ENCODE measurements at places on chromosomes 4 and X.

DNA sequence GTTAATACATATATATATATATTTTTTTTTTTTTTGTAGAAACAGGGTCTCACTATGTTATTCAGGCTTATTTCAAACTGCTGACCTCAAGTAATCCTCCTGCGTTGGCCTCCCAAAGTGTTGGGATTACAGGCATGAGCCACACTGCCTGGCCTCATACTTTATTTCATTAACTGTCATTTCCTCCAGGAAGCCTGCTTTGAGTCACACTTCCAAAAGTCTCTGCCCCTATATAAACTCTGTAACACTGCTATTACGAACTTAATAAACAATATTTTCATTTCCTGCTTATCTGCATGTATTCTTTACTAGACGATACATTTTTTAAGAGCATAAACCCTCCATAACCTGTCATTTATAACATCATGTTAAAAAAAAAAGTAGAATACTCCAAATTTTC lies 167.2 kb downstream of the WDFY3 start:
- peak; percentile 13 for DNase-seq

DNA sequence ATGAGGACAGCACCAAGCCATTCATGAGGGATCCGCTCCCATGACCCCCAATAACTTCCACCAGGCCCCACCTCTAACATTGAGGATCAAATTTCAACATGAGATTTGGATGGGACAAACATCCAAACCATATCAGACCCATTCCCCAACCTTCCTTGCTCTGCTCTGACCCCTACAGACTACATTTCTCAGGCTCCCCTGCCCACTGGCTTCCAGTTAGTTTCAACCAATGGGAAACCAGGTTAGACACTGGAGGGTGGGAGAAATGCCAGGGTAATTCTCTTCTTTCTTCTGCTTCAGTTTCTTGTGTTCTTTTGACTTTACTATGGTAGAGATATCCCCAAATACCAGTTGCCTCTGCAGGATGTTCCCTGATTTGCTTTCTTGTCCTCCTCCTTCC lies 125.7 kb downstream of the CLCN4 start:
- DNase-seq, result no peak

GRCh38 chrX:148928811-148929210 lies 428.4 kb downstream of the AFF2 start:
- peak; percentile 75 for DNase-seq

- no peak for DNase-seq
Observed at GRCh38 chr4:76278583-76278982, 27.1 kb downstream of the FAM47E start.

DNA sequence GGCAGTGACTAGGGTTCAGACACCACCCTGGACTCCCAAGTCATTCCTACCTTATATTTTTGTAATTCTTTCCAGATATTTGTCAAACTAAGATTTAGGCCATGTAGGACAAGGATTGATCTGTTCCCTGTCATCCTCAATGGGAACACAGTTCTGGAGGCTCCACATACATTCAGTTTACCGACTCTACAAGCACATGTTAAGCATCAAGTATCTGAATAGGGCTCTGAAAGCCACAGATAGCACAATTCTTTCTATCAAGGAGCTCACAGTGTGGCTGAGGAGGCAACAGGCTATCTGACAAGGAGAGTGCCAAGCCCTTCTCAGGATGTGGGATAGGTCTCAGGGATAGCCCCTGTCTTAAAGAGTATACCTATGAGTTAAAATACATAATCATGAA lies 37.0 kb upstream of the CXCL8 start:
- DNase-seq, result no peak

DNA sequence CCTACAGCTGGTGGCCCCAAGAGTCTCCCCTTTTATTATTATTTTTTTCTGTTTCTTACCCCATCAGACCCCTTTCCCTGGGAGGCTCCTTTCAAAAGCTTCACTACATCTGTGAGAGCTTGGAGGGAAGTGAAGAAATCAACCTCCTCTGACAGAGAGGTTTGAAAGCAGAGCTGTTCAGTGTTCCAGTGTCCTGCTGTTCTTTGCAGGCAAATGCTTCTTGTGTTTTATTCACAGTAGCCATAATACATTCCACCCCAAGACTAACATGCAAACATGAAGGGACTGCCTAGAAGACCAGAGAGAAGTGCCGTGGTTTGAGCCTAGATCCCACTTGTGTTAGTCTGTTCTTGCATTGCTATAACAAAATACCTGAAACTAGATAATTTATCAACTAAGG lies 192.1 kb downstream of the PTTG2 start:
- no peak for DNase-seq

GRCh38 chr4:2288051-2288541 lies 26.2 kb upstream of the MXD4 start:
- DNase-seq, result no peak

GRCh38 chr4:7812231-7812857 lies 127.3 kb downstream of the AFAP1 start:
- no peak for DNase-seq

DNA sequence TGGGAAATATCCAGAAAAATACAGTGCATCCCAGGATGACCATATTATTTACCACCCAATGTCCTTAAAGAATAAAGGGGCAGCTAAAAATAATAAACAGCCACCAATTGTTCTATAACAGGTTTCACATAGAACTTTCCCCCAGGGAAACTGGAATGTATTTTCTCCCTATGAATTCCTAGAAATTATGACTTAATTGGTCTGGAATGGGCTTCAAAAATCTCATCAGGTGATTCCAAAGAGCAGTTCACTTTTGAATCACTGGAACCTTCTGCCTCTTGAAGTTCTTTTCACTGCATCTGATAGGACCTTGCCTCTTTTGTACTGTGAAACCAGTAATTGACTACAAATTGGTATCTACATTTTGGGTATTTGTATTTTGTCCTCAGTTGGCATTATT lies 119.3 kb downstream of the ZNF330 start:
- peak; percentile 24 for DNase-seq

GRCh38 chr4:121049072-121049599 lies 23.2 kb downstream of the NDNF start:
- no peak for DNase-seq

GRCh38 chr4:24529555-24529954 lies 54.8 kb downstream of the DHX15 start:
- DNase-seq, result no peak

DNA sequence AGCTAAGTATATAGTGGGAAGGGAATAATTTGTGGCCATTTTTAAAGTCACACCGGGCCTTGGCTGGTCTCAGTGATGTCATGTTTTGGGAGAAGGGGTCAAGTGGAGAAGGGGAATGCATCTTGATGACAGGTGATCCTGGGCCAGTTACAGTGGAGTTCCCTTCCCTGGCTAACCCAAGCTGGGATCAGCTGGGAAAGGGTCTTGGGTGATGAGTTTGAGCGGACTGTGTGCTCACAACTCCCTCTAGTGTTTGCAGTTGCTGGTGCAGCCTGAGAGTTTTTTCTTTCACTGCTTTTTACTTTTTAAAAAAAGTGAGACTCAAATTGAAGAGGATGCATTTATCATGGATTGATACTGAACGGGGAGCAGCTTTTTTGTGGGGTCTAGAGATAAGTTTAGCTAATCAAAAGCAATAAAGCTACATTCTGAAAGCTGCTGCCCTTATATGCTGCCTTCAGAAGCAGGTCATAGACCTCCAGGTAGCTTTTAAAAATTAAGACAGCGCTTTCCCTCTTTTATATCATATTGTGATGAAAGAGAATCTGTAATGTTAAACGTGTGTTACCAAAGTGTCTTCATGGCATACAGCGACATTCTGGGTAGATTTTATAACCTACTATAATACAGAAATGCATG lies 164.7 kb downstream of the DCLK2 start:
- DNase-seq, result peak; percentile 49

GRCh38 chrX:20060961-20061748 lies 55.6 kb downstream of the MAP7D2 start:
- DNase-seq, result no peak

- DNase-seq, result peak; percentile 1
Observed at GRCh38 chr4:163251204-163251603, 81.2 kb downstream of the NPY1R start.

GRCh38 chrX:68048774-68049173 lies 384.5 kb downstream of the OPHN1 start:
- DNase-seq, result no peak

DNA sequence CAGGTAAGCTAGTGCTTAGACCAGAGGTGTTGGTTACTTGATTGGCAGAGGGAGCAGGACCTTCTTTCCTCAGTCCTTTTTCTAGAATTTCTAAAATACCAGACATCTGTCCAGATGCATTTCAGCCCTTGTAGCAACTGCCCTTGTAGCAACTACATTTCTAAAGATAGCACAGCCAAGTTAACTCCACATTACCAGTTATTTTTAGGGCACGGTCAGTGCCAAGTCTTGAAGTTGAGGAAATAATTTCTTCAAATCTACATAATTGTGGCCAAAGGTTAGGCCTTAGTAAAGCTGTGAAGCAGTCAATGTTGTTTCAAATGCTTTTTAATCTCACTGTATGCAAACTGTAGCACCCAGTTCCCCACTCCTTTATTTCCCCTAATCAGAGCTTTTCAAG lies 62.9 kb downstream of the MID1IP1 start:
- DNase-seq, result peak; percentile 12

- peak; percentile 15 for DNase-seq
Observed at GRCh38 chrX:134622813-134623185, 35.5 kb downstream of the PLAC1 start.

- DNase-seq, result no peak
Observed at GRCh38 chr4:43379016-43379415, 486.5 kb downstream of the GRXCR1 start.

GRCh38 chrX:7389576-7389975 lies 241.6 kb upstream of the PUDP start:
- DNase-seq, result no peak

DNA sequence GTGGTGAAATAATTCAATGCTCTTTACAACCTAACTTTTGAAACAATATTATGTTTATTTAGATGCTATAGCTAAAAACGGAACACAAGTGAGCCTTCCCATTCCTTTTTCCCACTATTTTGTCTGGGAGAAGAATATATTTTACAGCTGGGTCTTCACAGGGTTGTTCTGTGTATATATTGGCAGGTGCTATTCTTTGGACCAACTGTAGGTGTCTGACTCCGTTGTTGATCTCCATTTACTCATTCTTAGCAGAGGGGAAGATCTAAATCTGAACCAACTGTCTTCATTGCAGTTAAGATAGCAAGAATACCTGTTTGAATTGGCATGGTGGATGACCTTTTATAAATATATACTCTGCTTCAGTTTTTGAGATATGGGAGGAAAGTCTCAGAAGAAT lies 257.4 kb downstream of the CFAP299 start:
- DNase-seq, result no peak

GRCh38 chr4:174503079-174503715 lies 19.1 kb downstream of the HPGD start:
- DNase-seq, result peak; percentile 68

GRCh38 chr4:17476853-17477252 lies 35.0 kb downstream of the QDPR start:
- DNase-seq, result no peak

DNA sequence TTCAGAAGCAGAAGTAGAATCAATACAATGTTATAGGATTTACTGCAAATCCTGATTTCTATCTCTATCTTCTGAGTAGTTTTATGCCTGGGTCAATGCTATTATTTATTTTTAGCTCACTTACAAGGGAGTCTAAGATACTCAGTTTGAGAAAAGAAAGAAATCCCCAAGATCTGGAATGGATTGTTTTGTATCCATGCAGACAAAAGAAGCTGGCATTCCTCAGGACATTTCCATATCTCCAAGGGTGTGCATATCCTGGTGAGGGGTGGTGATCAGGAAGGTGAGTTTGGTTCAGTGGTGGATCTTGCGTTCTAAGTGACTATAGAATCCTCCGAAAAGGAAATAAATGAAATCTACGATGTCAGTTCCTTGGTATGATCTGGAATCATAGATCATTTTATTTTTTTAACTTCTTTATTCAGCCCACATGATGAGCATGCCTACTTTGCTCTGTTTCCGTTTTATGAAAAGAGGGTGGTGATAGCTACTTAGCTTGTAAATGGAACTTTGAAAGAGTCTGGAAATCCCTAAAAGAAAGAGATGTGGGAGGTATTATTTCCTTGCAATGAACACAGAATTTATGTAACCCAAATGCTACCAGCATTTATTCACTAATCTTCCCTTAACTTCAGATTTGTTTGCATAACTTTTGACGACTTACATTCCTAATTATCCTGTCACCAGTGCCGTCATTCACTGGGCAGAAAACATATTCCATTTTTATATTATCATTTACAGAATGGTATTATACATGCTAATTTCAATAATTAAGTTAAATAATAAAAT lies 81.1 kb upstream of the RAPGEF2 start:
- no peak for DNase-seq

- peak; percentile 68 for DNase-seq
Observed at GRCh38 chrX:134936542-134936941, 54.2 kb upstream of the SMIM10 start.

- no peak for DNase-seq
Observed at GRCh38 chr4:95869961-95870500, 30.1 kb downstream of the PDHA2 start.

GRCh38 chrX:132023896-132024386 lies 839 bp downstream of the STK26 start:
- DNase-seq, result no peak

GRCh38 chr4:164700471-164700870 lies 53.5 kb upstream of the SMIM31 start:
- no peak for DNase-seq

DNA sequence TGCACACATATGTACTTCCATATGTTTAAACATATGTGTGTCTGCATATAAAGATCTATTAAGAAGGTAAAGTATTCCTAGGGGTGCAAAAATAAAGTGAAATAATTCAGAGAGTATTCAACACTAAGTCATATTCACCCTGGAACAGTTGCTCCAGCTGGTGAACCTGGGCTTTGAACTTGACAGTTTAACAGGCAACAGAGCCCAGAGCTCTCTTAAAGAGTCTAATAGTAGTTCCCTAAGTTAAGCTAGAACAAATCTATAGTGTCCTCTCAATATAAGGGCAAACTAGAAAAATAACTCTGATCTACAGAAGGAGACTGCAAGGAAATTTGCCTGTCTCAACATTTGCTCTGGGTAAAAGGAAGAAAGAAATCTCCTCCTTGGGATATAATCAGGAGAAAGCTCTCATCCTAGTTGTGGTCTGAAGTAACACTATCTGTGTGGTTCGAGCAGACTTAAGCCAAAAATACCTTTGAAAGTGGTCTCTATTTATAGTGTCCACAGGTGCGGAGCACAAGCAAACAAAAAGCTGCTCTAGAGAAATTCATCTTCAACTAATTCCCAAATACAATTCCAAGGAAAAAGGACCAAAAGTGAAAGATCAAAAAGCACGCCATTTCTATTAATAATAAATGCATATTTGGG lies 29.9 kb downstream of the VEGFC start:
- DNase-seq, result no peak

- no peak for DNase-seq
Observed at GRCh38 chr4:116952530-116953136, 132.7 kb downstream of the TRAM1L1 start.

DNA sequence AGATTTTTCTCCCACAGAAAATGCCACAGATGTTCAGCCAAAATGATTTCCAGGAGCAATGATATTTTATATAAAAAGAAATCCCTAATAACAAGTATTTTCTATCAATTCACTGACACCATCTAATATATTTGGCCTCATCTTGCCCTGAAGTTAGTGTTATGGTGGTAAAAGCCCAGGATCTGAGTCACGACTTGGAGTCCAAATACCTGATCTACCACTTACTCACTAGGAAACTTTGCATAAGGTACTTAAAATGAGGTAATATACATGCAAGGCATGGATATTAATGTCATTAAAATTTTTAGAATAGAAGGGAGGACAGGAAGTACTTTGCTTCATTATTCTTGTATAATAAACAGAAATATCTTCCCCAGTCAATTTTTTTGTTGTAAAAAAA lies 16.3 kb downstream of the PPP3CA start:
- peak; percentile 26 for DNase-seq

- DNase-seq, result peak; percentile 80
Observed at GRCh38 chr4:168153596-168154440, 61.5 kb downstream of the ANXA10 start.
